ENCODE measurements at places on chromosomes 13 and 19.
A peak's percentile ranks its signal among the peaks of the same experiment; 100 is the strongest.

- DNase-seq = no peak
Observed at GRCh38 chr13:42478531-42479156, 95.3 kb upstream of the TNFSF11 start.

DNA sequence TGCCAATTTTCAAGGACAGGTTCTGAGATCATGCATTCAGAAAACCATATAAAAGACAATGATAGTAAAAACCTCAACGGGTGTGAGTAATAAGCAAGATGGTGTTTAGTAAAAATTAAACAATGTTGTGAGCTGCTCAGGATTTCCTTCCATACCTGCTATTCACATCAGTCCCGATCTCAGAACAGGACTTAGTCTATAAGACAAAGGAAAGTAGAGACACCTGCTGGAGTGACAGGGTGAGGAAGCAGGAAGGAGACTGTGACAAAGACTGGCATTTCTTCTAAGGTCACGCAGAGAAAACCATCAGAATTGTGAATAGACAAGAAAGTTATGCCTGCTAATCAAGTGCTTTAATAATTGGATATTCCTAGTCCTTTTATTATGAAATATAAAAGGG is 648.0 kb downstream of the DACH1 start:
- no peak for DNase-seq

DNA sequence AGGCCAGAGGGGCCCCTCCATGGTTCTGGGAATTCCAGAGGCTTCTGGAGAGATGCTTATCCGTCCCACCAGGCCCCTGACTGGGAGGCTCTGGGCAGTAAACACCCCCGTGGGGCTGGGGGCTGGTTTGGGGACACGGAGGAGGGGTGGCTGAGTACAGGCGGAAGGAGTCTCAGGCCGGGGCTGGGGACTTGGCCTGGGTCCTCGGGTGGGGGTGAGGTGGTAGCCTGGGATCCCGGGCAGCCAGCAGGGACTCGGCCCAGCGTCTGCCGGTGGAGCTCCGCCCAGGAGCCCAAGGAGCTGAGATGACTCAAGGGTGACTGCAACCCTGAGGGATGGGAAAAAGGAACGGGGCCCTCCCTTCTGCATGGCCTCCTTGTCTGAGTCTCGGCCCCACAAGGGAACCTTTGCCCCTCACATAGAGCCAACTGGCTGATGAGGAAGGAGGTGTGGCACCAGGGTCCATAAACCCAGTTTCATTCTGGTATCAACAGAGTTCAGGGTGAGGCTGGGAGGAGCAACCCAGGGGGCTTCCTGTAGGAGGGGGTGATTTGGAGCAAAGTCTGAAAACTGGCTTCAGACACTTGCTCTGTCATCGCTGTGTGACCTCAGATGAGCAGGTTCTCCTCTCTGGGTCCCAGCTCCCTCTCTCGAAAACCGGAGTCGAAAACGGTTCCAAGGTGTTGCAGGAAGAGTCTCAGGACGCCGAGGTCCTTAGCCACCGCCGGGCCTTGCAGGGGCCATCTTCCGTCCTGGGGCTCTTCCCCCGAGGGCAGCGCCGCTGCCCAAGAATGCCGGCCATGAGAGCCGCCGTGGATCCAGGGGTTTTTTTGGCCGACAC is 809 bp downstream of the MISP start:
- DNase-seq = no peak

DNA sequence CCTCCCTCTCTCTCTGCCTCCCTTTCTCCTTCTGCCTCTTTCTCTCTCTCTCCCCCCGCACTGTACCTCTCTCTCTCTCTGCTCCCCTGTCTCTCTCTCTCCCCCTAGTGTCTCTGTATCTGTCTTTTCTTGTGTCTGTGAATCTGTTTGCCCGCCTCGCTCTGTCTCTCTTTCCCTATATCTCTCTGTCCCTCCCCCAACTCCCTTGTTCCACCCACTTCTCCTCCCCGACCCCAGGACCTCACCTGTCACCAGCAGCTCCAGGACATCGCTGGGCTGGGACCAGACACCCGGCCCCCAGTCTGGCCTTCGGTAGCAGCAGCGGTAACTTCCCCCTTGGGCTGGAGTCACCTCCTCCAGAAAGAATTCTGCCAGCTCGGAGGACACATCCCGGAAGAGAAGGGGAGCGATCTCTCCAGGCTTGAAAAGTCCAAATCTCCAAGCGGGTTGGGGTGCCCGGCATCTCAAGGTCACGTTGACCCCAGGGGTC is 3.9 kb downstream of the OSCAR start:
- DNase-seq = no peak

- no peak for DNase-seq
Observed at GRCh38 chr13:23813635-23814034, 75.6 kb downstream of the MIPEP start.

GRCh38 chr13:25281193-25281934 is 5.9 kb downstream of the MTMR6 start:
- DNase-seq = no peak

GRCh38 chr13:109985871-109986450 is 199.6 kb upstream of the IRS2 start:
- DNase-seq = no peak

GRCh38 chr19:58468216-58468839 is 1.4 kb downstream of the ZNF324 start:
- DNase-seq = no peak

DNA sequence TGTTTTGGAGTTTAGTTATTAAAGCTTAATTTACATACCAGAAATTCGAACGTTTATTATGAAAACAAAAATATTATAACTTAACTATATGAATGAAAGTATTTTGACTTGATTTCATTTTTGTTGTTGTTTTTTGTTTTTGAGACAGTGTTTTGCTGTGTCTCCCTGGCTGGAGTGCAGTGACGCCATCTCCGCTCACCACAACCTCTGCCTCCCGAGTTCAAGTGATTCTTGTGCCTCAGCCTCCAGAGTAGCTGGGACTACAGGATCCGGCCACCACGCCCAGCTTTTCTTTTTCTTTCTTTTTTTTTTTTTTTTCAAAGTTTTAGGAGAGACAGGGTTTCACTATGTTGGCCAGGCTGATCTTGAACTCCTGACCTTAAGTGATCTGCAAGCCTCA is 392.6 kb downstream of the PCDH17 start:
- DNase-seq = no peak

- DNase-seq = no peak
Observed at GRCh38 chr19:50233308-50233910, 30.0 kb downstream of the MYH14 start.

GRCh38 chr13:109778102-109778542 is 8.3 kb downstream of the IRS2 start:
- DNase-seq = no peak

- no peak for DNase-seq
Observed at GRCh38 chr19:48999481-49000325, 6.0 kb downstream of the RUVBL2 start.

- DNase-seq = no peak
Observed at GRCh38 chr13:109233293-109233692, 553.1 kb downstream of the IRS2 start.

DNA sequence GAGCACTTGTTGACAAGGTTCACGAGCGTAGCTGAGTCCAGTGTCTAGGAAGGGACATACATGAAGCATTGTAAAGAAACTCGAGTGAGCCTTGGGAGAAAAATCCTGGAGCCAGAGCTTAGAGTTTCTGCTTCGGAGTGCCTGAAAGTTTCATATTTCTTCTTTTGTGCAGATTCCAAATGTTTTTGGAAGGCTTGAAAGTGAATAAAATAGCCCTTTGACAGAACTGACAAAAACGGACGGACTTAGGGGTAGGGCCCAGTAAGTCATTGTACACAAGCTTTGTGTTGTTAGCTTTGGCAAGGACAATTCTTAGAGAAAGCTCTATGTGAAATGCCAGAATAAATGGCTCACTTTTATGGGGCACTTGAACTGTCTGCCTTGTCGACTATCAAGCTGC is 2.8 kb downstream of the RNF113B start:
- DNase-seq = no peak

DNA sequence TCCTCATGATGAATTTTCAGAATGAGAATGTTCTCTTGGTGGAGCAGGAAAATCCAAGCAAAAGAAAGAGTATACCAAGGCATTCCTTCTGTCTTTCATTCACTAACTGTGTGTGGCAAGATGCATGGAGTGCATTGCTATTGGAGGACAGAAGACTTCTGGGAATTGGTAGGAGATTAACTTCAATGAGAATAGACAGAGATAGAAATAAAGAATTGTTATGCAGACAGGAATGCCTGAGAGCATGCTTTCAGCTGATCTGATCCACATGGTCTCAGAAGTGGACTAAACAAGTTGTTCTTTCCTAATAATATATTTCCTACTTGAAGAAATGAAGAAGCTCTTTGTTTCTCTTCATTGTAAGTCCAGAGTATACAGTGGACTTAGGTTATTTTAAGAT is 303.6 kb downstream of the MYO16 start:
- DNase-seq = no peak

- DNase-seq = no peak
Observed at GRCh38 chr19:55443824-55444480, 852 bp upstream of the SHISA7 start.

DNA sequence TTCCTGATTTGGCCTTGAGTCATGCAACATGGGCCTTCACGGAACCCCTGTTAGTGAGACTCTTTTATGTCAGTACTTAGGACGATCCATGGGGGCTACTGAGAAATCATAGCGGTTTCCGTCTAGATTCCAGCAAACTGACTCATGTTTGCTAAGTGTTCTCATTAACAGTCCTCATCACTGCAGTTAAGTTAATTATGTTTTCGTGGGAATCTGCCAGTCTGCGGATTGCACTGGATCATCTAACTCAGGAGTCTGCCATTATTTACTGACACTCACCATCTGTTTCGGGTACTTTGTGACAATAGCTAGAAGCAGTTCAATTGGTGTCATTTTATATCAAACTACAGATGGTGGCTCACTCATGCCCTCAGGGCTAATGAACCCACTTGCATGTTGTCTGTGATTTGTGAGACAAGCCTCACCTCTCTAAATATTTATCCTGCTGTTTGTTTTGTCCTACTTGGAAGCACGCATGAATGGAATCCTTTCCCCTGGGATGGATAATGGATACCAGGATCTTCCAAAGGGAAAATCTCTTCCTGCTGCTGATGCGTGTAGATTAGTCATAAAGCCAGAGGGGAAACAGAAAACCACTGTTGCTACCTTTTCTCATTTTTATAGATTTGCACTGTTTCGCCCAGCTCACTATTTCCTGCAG is 61.8 kb downstream of the RAB20 start:
- DNase-seq = no peak

DNA sequence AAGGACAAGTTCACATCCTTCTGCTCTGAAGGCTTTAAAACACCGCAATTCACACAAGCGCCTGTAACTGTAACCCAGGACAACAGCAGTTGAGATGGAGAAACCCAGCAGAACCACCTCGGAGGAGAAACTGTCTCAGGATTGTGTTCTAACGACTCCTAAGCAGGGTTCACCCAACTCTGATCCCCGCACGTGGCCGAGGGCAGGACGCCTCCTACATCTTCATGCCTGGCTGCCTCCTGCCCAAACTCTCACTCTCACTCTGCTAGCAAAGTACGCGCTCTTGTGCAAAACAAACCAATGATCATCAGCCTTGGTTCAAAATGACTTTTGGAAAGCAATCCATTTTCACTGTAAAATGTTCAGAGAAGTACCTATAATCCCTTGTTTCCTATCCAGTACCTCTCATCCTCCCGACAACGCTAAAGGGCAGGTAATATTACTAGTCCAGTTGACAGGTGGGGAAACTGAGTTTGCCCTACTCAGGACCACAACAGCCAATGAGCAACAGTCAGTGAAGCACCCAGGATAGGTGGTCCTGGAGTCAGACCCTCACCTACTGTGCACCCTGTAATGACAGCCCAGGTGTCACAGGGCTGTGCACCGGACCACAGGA is 25.6 kb downstream of the EPS15L1 start:
- DNase-seq = no peak

DNA sequence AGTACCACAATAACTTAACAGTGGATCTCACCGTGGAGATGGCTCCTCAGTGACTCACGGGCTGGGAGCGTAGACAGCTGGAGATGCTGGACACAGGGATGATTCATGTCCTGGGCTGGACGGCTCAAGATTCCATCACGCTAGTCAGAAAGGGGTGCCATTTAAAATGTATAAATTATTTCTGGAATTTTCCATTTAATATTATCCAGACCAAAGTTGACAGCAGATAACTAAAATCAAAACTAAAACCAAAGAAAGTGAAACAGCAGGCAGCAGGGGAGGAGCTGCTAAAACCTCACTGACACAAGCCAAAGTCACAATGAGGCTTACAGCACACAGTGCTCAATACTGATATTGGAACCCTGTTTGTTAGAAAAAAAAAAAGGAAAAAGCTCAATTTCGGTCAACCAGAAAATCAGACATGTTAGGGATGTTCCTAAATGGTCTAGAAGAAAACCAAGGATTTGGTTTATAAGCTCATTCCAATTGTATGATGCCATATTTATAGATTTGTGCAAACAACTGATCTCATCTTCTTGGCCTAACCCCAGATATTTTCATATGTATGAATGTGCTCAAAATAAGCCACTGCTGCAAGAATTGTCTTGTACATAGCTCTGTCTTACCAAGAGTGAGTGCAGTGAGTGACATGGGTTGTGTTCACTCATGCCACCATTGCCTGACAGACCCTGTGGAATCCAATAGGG is 111.8 kb downstream of the SACS start:
- peak; percentile 82 for DNase-seq

DNA sequence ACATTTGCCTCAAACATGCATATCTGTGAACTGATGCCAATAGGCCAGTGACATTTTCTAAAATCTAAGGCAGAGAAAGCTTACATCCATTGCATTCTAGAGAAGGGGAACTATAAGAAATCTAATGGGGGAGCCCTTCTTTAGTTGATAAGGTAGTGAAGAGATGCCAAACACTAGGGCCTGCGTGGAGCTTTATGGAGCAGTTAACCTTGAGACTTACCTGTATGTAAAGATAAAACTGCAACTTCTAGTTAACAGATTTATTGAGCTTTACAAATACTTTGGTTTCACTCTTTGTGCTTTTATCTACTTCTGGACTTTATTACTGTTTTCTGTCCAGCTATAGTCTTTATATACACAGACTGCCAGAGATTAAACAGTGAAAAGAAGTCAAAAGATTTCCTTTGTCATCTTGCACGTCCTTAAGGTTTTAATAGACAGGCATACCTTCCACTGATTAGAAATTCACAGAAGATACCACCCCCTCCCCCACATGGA is 457.6 kb downstream of the KLF12 start:
- DNase-seq = no peak

DNA sequence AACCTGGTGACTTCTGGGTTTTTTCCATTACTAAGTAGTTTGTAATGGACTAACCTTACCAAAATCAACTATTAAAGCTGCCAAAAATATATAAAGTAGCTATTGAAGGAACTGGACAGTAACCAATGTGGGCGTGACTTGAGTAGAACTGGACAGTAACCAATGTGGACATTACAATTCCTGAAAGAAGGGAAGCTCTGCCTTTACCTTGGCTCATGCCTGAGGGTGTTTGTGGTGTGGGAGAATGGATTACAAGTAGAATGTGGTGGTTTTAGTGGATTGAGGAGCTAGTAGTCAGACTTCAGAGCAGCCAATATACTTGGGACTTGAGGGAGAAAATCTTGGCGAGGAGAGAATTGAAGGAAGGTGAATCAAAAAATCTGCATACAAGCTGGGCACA is 17.5 kb downstream of the LRRC63 start:
- no peak for DNase-seq
